ENCODE measurements at places on chromosomes 7 and 10.

- DNase-seq: no peak
These were observed 236.9 kb downstream of the KLF6 start for GRCh38 chr10:3548076-3548475.

GRCh38 chr7:120703585-120704240, 154.2 kb downstream of the TSPAN12 start:
- no peak for DNase-seq

- no peak for DNase-seq
These were observed 25.0 kb downstream of the ZPBP start for GRCh38 chr7:50068026-50068425.

- no peak for DNase-seq
These were observed 484.4 kb downstream of the SORCS1 start for GRCh38 chr10:106680061-106680460.

DNA sequence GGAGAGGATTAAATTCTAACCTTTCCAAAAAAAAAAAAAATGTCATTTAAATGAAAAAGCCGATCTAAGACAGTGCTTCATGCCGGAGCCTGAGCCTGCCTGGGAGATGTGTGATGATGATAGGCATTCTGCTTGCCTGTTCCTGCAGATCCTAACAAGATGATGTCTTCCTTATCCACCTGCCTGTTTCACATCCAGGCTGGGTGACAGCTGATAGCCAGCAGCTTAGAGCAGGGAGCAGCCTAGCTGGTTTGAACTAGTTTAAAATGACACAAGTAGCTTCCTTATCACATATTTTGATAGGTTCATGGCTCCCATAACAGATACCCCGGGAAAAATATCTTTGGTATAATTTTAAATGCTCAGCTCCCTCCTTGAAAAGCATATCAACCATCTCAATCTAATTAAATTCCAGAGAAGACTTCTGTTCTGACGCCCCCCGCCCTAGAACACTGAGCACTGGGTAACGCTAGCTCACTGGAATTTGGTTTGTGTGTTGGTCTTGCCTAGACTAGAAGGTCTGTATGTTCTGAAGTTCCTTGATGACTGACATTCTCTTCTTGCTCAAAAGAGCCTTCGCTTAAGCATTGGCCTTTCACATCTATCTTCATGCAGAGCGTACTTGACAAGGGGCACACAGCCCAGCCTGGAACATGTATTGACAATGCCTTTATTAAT, 96.9 kb upstream of the FGFR2 start:
- no peak for DNase-seq

GRCh38 chr7:50539725-50540124, 25.5 kb downstream of the DDC start:
- no peak for DNase-seq

- no peak for DNase-seq
These were observed 27.9 kb upstream of the INPP5A start for GRCh38 chr10:132509506-132510173.

GRCh38 chr7:80967071-80967916, 48.4 kb upstream of the SEMA3C start:
- DNase-seq: no peak

DNA sequence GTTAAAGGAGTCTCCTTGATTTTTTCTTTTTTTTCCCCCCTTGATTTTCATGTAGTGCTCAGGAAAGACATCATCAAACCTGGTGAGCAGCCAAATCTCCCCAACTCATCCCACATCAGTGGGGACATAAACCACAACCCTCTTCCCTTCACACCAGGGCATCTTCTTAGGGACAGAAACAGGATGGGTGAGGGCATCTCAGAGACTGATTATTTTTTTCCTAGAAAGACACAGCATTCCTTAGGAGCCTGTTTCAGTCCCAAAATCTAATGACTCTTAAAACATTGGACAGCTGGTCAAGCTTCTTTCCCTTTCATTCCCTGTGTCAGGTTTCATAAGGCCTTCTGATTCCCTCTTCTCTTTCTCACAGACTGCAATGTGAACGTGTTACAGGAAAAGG, 31.5 kb upstream of the GSAP start:
- no peak for DNase-seq

- DNase-seq: no peak
These were observed 139.5 kb downstream of the KMT2E start for GRCh38 chr7:105153531-105153930.

GRCh38 chr7:101635484-101635883, 6.4 kb upstream of the MYL10 start:
- no peak for DNase-seq

GRCh38 chr7:2943851-2944601, 99.6 kb downstream of the CARD11 start:
- no peak for DNase-seq

GRCh38 chr7:121433775-121434174, 37.7 kb upstream of the FAM3C start:
- no peak for DNase-seq

- DNase-seq: no peak
These were observed 29.7 kb upstream of the SEC61G start for GRCh38 chr7:54788664-54789063.

- no peak for DNase-seq
These were observed 83.6 kb downstream of the AOAH start for GRCh38 chr7:36640682-36641081.

GRCh38 chr7:124033095-124033806, 384 bp upstream of the TMEM229A start:
- DNase-seq: no peak

GRCh38 chr7:29045258-29046086, 87.3 kb upstream of the TRIL start:
- DNase-seq: no peak

DNA sequence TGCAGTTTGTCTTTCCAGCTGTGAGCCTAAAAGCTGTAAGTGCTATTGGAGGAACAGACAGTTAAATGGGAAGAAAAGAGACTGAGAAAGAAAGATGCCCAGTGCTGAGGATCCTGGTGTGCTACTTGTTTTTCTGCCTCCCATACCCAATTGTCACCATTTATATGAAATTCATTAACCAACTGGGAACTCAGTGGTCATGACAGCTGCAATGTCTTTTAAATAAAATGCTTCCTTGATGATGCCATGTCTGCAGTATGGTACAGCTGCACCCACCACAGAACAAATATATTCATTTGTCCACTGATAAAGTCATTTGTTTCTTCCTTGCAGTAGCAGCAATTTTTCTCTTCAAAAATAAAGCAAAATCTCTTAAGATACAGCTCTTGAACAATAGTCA, 15.6 kb upstream of the RTKN2 start:
- no peak for DNase-seq

DNA sequence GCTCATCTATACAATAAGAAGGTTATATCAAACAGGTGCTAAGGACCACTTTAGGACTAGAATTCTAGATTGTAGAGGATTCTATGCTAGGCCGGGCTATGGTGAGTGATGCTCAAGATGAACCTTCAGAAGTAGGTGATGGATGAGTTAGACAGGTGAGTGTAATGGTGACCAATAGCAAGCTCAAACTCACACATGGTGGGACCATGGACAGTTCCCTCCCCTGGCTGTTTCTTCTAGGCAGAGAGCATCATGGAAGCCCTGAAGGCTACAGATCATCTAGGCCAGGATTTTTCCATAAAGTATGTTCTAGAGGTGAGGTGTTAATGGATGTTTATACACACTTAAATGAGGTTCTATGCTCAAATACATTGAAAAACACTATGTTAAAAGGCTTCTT, 162.2 kb upstream of the WDR11 start:
- DNase-seq: no peak

DNA sequence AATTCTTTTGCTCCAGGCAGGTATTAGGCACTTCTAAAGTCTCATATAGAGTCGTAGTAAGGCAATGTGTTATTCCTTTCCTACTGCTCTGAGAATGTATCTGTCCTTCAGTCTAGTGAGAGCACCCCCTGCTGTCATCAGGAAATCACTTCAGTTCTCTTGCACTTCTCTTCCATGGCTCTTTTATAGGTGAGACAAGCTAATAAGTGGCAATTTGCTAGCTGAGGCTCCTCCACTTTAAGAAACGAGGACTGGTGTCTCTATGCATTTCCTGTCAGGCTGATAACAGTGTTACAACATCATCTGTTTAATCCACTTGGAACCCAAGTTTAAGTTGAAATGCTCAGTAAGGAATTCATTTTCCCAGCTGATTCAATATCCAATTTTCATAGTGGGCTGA, 350.6 kb downstream of the TFEC start:
- no peak for DNase-seq

DNA sequence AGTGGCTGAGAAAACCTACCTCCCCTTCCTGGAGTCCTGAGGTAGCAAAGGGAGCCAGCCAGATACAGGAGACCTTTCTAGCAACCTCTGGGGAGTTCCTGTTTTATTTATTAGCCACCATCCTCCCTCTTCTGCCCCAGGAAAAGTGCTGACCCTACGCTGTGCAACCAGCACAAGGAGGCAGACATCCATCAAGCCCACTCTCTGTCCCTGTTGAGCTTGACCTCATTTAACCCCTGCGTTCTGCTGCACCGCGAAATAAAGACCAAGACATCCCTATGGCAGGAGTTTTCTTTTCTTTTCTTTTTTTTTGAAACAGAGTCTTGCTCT, 25.3 kb upstream of the ANKRD2 start:
- no peak for DNase-seq

DNA sequence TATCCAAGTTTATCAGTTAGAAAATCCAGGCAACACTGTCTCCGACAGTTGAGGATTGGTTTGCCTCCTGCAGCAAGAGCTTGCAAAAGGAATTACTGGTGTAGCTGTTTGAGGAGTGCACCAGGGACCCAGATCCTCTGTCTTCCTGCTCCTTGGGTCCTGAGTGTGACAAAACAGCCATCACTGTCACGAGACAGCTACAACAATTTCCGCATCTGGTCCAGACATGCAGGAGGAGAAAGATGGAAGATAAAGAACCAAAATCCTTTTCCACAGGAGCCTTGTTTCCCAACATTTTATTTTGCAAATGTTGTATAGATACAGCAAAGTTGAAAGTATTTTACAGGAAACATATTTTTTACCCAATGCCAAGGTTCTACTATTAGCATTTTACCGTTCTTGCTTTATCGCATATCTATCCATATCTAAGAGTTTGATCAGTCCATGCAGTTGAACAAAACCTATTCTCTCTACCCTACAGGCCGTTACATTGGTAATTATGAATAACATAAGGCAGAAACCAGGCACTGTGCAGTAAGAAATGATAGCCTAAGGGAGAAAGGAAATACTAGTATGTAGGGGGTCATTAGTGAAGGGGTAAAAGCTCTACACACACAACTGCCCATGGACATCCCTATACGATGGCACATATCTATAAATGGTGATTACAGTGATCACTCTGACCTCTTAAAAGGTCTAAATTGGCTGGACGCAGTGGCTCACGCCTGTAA, 54.9 kb downstream of the FAM204A start:
- DNase-seq: no peak

GRCh38 chr7:5596046-5596895, 172.6 kb upstream of the TNRC18 start:
- peak; percentile 47 for DNase-seq

DNA sequence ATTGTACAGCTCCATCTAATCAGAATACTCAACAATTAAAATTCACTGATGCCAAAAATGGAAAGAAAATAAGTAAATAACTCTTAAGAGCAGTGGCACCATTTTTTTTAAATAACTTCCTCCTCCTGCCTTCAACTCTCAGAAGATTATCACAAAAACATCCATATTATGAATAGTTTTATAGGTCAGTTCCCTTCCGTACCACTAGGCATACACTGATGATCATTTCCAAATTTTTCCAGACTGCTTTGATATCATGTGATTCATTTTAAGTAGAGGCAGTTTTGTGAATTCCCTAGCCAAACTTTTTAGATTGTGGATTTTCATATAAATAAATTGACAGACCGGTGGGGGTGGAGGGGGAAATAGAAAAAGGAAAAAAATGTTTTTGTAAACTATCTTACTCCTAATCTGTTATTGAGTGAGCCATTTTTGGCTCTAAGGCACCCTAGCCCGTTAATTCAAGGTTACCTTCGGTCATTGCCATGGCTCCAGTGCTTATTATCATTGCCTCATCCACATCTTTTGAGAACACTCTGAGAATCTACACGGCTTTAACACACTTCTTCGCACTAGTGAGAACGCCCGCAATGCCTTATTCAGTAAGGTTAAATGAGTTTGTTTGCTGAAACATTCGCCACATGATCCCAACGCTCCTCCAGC, 1.0 kb downstream of the FAM107B start:
- no peak for DNase-seq

DNA sequence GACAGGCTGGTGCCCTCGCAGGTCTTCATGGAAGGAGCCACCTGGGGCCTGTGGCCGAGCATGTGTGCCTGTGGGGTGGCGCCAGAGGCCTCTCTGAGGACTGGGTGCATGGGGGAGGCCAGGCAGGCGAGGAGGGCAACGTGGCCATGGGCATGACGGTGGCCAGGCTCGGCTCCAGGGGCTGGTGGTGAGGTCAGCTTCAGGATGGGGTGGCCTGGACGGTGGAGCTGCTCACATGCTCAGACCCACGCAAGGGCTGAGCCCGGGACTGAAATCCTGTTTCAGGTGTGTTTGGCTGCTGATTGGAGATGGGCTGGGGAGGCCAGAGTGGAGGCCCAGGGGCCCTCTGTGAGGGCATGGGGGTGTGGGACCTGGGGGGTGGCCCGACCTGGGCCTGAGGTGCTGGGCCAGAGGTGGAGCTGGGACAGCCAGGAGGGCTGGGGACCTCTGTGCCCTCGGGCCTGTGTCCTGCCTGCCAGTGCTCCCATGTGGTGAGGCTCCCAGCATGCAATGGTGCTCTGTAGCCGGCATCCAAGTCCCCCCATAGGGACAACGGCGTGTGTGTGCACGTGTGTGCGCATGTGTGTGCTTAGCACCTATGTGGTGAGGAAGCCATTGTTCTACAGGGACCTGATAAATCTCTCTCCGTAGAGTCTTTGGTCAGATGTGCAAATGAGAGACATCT, 71.1 kb downstream of the INPP5A start:
- no peak for DNase-seq

DNA sequence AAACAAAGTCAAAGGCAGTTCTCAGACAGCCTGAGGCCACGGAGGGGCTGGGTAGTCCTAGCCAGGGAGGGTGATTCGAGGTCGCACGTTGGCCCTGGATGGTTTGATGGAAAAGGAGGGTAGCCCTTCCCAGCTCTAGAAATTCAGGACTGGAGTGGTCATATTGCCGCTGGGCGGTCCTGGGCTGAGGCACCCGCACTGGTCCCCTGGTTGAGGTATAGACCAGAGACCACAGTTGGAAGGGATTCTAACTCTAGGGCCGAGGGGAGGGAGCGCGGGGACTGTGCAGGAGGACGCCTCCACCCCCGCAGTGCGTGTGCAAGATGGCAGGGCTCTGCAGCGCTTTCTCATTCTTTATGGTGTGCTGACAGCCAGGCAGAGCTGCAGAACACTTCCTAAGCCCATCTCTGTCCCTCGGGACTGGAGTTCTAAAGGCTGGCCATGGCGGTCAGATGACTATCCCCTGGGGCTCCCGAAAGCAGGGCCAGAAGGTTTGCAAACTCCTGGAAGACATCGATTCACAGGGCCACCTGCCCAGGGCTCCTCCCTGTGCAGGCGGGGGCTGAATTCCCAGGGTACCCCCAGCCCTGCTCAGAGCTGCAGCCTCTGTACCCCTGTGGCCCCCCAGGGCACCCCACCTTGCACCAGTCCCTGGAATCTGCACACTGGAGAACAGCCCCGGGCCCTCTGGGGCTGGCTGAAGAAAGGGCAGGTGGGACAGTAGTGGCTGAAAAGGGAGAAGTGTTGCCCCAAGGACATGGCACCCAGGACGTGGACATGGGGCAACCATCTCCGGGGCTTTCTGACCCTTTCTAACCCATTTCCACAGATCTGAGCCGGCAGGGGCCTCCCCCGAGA, 51.0 kb upstream of the ELN start:
- DNase-seq: no peak

- DNase-seq: no peak
These were observed 64.6 kb downstream of the CUX1 start for GRCh38 chr7:101882005-101882421.

All from stimulated activated CD8-positive, alpha-beta memory T cell treated with anti-CD3 and anti-CD28 coated beads, Interleukin-4, amount 100 ng/mL, for 1 hour (primary cell).